Right lobe of liver (tissue), 6 donors: ENCODE measurements at places on chromosomes 16 and 17. TPM values are rescaled to one million over a fixed set of nuclear protein-coding genes. Genes with fewer than 3 reads are reported as not detected.

Gene NUDT7
- 24.6 TPM for total RNA-seq

DNA sequence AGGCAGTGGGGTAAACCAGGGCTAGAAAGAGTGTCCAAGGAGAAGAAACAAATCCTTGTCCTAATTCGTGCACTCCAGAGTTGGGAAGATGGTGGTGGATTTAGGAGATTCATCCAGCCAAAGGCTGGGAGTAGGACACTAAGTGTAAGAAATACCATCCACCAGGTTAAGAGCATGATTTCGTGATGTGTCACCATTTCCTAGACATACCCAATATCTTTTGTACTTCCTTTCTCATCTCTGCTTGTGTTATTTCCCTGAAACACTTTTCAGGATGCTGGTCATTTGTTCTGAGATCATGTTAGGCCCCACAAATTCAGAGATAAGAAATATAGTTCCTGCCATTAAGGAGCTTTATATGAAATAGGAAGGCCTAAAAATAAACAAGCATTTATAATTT, 106.3 kb upstream of the HLF start:
- DNase-seq, result no peak
- H3K36me3 ChIP-seq, result no peaks in the 10 kb centered on the region
- peaks cover 24% of the 10 kb centered on the region for H3K4me1 ChIP-seq
- no peak overlapping the region for H3K4me3 ChIP-seq

Gene MYH8
- total RNA-seq, result not detected

Gene RNF222
- total RNA-seq, result not detected

GRCh38 chr17:69607162-69607834, 192.8 kb downstream of the MAP2K6 start:
- no peak overlapping the region for H3K4me3 ChIP-seq
- H3K27me3 ChIP-seq, result no peaks in the 10 kb centered on the region
